Gastroesophageal sphincter (tissue), 4 donors: ENCODE measurements at places on chromosomes 13 and 19.

GRCh38 chr13:109381546-109382180, 404.7 kb downstream of the IRS2 start:
- no peak for ATAC-seq

DNA sequence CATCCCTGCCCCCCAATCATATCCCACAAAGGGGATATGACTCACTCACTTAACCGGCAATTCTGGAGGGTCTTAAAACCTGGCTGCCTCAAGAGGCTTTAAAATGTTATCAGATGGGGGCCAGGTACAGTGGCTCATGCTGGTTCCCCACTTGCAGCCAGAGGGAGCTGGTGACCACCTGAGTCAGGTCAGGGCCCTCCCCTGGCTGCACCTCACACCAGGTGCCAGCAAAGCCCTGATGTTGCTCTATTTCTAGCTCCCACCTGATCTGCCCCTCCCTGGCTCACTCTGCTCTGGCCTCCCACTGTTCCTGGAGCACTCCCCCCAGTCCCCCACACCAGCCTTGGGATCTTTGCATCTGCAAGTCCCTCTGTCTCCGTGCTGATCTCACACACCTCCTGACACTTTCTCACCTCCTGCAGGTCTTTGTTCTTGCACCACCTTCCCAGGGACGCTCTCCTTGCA, 14.2 kb downstream of the HPN start:
- ATAC-seq: no peak

DNA sequence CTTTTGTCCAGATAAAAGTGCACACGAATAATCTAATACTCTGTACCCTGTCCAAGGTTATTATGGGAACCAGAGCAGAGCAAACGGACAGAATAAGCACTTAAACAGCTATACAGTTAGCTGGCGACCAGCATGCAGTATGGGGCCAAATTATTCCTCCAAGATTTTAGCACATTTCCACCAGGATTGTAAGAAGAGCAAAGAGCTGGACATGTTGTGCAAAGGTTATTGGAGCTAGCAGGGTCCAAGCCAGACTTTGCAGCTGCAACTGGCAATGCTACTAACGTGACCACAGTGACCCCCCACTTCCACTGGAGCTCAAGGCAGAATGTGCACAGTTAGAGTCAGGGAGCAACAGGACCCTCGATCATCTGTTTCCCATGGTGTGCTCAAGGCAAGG, 89.9 kb downstream of the COL4A1 start:
- no peak for ATAC-seq

DNA sequence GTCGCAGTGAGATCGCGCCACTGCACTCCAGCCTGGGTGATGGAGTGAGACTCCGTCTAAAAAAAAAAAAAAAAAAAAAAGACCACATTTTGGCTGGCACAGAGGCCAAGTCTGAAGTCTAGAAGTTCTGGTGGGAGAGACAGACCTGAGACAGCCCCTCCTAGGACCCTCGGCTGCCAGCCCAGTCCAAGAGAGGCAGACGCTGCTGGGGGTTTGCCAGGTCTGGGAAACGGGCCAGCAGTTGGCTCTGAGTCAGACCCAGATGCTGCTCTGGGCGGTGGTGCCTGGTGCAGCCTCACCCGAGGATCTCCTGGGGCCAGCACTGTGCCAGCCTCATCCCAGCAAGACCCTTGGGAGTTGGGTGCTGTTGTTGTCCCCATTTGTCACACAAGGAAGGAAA, 5.8 kb downstream of the FCHO1 start:
- no peak for ATAC-seq

DNA sequence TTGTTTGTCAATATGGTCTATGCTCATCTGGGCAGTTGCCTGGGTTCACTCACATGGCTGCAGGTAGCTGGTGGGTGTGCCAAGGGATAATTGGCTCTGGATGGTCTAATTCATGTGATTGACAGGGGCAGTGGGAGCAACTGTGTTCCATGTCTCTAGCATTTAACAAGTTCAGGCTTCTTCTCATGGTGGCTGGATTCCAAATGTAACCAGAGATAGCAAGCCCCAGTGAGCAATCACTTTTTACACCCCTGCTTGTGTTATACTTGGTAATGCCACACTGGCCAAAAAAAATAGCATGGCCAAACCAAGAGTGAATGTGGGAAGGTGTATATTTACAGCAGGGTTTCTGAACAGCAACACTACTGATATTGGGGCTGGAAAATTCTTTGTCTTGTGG, 89.6 kb upstream of the TNFSF11 start:
- ATAC-seq: no peak

DNA sequence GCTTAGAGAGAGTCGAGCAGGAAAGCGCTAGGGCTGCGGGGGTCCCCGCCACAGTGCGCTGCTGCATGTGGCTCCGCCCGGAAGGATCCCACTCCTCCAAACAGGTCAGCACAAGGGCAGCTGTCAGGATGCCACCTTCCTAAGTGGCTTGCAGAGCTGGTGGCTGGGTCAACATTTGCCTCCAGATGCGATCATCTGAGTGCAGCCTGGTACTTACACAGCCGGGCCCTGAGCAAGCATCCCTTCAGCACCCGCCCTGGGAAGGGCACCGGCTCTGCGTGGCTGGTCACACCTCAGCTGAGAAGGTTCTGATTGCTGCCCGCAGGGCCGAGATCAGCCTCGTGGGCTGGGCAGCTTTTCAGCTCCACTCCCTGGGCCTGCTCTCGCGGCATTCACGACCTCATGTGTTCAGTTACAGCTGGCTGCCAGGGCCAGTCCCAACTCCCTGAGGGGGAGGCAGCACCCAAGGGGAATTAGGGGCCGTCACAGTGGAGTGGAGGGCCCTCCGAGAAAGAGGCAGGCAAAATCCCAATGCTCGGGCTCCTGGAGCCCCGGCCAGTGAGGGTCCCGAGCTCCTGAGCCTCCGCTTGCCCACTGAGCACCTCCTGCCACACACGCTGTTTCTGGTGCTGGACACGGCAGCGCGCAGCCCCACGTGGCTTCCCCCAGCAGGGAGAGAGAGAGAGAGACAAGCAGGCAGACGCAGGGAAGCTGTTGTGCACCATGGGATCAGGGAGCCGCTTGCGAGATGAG, 26.8 kb downstream of the AP1M1 start:
- no peak for ATAC-seq

DNA sequence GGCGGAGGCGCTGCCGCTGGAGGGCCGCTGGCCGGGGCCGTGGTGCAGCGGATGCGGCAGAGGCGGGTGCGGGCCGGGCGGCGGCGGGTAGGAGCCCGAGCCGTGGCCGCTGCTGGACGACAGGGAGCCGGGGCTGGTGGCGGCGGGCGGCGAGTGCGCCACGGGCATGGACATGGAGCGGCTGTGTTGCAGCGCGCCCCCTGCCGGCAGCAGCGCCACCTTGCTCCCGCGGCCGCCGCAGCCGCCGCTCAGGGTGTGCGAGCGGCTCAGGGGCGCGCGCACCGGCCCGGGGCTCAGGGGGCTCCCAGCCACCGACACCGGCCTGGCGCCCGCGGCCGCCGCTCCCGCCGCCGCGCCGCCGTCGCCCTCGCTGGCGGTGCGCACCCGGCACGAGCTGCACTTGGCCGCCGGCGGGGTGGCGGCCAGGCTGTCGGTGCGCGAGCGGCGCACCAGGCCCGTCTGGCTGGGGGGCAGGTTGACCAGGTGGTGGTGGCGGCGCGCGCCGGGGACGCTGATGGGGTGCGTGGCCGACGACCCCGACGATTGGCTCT, 1.7 kb downstream of the IRS2 start:
- peak; percentile 49 for ATAC-seq

DNA sequence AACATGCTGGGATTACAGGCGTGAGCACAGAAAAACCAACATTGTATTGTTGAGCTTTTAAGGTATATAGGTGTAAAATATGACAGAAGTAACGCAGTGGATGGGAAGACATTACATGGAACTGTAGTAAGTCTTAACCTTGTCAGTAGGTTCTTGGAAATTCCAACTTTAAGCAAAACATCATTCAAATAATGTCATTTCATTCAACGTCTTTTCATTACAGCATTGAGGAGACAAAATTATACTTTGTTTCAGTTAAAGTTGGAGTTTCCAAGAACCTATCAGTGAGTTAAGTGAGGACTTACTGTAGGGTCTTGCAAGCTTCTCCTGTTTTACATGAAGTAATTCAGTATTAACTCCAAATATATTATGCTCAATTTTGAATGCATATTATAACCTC, 27.0 kb upstream of the GPR183 start:
- no peak for ATAC-seq

DNA sequence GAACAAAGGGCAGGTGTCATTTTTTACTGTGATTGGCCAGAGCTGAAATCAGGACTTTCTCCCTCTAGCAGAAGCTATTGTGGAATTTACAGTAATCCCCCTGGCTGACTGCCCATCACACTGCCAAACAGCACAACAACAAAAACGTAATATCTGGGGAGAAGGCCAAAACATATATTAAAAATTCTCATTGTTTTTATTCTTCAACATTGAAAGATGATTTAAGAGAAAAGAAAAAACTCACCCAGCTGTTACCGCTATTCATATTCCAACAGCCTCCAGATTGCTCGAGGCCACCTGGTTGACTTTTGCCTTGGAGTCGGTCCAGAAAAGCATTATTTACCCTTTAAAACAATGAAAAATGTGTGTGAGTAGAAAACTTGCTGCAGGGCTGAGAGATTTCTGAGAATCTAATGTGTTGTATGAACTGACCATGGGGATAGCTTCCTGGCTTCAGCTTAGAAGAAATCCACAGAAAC, 97.2 kb downstream of the EPSTI1 start:
- no peak for ATAC-seq

- ATAC-seq: no peak
These were observed 2.5 kb upstream of the LRRC8E start for GRCh38 chr19:7885818-7886217.

GRCh38 chr19:52748336-52748950, 13.6 kb upstream of the ZNF611 start:
- ATAC-seq: peak; percentile 48

GRCh38 chr19:30077851-30078355, 135.9 kb downstream of the URI1 start:
- ATAC-seq: no peak

DNA sequence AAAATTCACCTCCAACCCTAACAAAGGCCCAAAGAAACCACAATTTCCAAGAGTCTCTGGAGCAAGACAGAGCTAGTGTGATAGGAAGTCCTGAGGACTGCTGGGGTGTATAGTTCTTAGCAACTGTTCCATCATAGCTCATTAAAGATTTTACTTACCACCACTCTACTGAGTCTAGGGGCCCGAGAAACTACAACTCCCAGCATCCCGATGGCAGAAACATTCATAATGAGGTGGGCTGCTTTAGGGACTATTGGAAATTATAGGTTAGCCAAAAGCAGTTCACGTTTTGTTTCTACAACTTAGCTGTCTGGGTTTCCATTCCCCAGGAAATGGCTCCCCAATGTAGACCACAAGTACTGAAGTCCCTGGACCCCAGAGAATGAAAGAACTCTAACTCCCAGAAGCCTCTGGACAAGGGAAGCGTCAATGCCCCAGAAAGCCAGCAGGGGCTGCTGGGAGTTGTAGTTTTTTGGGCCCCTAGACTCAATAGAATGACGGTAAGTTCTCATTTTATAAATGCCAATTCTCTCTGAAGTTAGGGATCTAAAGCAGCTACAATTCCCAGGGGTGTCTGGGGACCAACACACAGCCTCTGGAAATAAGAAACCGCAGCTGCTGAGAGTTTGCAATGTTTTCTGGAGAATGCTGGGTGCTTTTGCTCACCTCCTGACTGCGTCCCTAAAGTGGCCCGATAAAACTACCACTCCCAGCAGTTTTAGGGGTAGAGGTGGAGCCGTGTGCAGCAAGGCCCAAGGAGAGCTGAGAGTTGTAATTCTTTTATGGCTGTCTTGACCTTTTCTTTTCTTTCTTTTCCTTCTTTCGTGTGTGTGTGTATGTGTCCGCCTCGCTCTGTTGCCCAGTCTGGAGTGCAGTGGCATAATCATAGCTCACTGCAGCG, 11.1 kb downstream of the FTL start:
- no peak for ATAC-seq

- ATAC-seq: no peak
These were observed at the start of gene FAM83E for GRCh38 chr19:48614436-48615230. Gene FAM83E (minus strand): TSS chr19:48615076. CDS start chr19:48613372, 1,704 bp downstream.

- ATAC-seq: no peak
These were observed 335.8 kb downstream of the SLITRK1 start for GRCh38 chr13:83546476-83546875.

DNA sequence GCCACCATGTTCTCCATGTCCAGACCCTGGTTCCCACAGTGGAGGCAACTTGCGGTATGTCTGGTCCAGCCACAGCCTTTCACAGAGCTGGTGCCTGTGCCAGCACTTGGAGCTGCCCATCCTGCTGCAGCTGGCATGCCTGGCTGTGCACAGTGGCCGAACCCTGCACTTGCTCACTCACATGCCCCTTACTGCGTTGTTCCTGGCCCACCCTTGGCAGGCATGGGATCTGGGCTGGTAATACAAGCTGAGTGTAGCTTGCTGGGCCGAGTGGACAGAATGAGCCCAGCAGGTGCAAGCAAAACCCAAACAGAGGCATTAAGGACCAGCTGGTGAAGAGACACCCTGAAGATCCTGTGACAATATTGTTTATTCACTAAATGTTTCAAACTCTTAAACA, 583.9 kb upstream of the SLITRK6 start:
- ATAC-seq: no peak

DNA sequence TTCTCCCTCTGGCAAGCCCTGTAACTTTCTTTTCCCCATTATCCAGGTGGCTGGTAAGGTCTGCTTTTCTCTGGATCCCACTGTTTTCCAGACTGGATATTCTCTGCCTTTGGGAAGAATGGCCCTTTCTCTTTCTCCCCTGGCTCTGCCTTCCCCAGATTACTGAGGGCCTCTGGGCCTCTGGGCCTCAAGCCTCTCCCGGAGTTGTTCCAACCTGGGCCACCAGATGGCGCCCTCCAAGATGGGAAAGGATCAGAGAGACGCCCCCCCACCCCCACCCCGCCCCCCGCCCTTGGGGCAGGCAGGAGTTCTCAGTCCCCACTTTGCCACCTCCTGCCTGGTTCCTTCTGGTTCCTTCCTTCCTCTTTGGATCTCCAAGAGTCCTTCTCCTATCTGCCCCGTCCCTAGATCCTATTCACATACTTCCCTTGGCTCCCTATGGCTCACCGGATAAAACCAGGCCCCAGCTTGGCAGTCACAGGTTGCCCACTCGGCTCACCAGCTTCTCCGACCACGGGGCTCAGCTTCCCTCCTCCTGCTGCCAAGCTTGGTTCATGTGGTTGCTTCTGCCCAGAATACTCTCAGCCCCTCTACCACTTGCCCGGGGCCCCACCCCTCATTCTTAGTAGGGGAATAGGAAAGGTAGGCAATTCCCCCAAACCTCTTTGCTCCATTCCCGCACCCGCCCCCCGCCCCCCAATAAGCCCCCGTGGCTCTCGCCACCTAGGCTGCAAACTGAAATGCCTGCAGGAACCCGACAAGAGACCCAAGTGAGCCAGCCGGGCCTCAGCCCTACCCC, 13.1 kb downstream of the EPS8L1 start:
- no peak for ATAC-seq

DNA sequence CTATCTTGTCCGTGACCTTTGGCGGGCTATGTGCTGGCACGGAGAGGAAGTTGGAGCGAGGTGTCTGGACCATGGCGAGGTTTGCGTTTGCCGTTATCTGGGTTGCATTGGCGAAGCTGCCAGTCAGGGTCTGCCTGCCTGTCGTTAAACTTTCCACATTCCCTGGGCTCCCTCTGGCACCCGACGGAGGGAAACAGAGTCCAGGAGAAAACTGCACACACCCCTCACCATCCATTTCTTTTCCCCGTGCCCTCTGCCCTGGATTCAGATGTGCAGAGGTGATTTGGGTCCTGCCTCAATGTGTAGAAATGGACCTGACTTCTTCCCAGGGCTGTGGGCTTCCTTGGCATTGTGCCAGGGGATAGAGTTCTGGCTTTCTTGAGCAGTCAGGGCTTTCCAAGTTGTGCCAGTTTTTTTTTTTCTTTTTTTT, 142.4 kb downstream of the URI1 start:
- ATAC-seq: no peak

- ATAC-seq: no peak
These were observed 298.3 kb downstream of the DIAPH3 start for GRCh38 chr13:59865398-59865797.
